ENCODE measurements at places on chromosomes 12 and 14.

- no peak for DNase-seq
These were observed 92.8 kb upstream of the FLRT2 start for GRCh38 chr14:85437148-85437547.

DNA sequence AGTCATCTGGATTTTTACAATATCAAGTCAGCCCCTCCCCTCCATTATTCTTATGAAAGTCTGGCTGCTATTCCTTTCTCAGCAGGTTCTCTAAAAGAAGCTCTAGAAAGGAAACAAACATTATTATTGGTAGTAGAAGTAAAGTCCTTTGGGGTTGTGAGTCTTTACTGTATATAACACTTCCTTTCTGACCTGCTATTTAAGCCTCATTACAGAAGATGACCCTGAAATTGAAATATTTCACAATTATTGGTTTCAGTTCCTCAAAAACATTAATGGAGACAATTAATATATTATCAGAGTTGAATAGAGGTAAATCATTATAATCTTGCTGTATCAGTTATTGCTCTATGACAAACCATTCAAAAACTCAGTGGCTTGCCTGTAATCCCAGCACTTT, 19.3 kb downstream of the PLEKHA5 start:
- no peak for DNase-seq

- DNase-seq = no peak
These were observed 287.0 kb upstream of the FKBP4 start for GRCh38 chr12:2507814-2508213.

DNA sequence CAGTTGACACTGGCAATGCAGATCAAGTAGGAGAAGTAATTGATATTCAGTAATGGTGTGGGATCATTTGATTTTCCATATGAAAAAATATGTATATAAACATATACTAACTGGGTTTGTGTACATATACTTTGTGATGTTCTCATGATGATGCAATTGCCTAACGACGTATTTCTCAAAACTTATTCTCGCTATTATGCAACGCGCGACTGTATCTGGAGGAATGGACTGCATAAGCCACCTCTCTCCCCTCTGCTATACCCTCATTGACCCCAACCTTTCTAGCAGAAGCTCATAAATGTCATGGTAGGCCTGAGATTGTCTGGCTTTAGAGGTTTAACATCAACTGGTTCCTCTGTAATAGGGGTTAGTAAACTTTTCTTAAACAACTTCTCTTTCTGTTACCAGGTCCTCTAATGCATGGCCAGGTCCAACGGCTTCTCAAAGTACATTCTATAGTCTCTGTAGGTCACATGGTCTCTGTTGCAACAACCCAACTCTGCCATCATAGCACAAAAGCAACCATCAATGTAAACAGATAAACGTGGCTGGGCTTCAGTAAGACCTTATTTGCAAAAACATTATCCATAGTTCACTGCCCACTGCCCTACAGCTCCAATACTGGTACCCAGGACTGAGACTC, 59.3 kb downstream of the FOXN3 start:
- DNase-seq = no peak

DNA sequence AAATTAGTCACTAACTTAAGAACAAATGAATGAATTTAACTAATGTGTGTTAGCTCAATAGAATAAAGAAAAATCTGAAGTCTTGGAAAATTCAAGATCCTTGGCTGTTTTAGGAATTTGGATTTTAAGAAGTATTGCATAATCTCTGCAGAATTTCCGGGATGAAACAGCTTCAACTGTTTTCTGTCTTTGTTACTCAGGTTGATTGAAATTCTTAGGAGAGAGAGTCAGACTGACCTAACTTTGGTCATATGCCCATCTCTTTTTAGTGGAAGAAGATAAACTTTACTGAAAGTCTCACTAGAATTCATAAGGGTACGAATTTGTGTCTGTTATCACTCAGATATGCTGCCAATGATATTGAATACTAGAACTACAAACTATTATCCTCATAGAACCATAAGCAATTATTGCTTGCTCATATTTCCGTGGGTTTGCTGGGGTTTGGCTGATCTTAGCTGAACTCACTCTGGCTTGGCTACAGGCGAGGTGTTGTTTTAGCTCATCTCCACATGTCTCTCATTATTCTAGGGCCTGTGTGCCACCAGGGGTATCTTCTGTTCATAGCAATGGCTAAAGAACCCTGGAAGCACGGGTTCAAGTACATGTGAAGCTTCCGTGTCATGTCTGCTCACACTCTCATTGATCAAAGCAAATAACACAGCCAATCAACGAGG, 257.4 kb upstream of the NOVA1 start:
- no peak for DNase-seq

GRCh38 chr12:72276181-72276805, 4.1 kb downstream of the TRHDE start:
- DNase-seq = no peak

- DNase-seq = no peak
These were observed 1954.6 kb upstream of the FLRT2 start for GRCh38 chr14:83575301-83575700.

DNA sequence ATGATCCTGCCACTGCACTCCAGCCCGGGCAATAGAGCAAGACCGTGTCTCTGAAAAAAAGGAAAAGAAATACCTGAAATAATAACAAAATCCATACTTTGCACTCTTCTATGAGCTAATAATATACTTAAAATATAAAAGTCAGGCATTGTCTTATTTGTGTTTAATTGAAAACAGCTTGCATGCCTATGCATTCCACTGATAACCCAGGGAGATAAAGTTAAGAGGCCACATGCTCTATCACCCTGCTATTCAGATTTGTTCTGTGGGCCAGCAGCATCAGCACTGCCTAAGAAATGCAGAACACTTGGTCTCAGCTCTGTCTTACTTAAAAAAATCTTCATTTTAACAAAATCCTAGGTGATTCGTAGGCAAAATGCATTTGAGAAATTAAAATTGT, 99.2 kb downstream of the LGR5 start:
- DNase-seq = no peak

GRCh38 chr14:75751296-75751695, 90.2 kb downstream of the TTLL5 start:
- DNase-seq = no peak

- no peak for DNase-seq
These were observed 97.8 kb downstream of the LLPH start for GRCh38 chr12:66032739-66033138.

DNA sequence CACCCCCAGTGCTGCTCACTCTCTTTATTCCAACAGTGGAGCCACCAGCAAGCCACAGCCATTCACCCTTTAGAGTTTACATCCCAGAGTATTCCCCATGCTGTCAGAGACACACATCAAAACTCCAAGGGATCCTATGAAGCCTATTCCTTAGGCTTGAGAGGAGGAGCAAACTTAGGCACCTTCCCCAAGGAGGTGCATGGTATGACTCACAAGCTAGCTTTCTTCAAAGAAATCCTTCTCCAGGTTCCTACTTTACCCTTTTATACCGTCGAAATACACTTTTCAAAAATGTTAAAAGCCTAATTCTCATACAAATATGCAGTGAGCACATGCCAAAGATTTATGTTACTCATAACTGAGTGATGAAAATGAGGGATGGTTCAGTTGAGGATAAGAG, 175.4 kb downstream of the ETNK1 start:
- DNase-seq = no peak

DNA sequence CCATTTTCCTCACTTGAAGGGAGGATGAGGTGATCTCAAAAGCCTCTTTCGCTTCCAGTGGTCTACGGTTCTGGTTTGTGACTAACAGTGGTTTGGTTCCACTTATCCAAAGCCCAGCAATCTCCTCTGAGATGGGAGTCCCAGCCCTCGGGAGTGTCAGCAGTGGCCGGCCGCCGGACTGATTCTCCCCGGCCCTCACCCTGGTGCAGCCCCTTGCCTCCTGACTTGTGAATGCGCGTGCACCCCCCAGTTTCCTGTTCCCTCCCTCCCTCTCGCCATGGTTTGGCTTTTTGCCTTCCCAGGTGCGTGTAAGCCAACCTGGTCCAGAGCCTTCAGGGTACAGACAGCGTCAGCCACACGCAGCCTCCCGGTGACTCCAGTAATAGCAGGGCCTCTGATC, 74.5 kb downstream of the B4GALNT3 start:
- no peak for DNase-seq

DNA sequence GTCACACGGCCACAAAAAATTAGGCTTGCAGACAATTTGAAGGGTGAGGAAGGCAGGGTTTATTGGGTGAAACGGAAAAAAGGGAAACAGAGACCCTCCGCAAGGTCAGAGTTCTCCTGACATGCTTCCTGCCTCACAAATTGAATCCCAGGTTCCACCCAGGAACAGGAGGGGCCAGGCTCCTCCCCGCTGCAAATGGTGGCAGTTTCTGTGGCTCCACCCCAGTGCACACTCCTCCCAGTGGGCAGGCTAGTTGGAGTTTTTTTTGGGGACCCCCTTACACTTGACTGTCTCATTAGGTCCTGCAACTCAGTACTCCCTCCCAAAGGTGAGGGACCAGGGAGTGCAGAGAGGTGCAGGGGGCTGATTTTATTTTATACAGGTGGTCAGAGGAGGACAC, 39.4 kb upstream of the PPP1CC start:
- DNase-seq = no peak

GRCh38 chr14:25003537-25003936, 46.4 kb downstream of the STXBP6 start:
- no peak for DNase-seq

GRCh38 chr12:28601570-28602058, 411.4 kb downstream of the CCDC91 start:
- DNase-seq = no peak

GRCh38 chr12:122460641-122461040, 38.2 kb upstream of the CLIP1 start:
- DNase-seq = no peak

DNA sequence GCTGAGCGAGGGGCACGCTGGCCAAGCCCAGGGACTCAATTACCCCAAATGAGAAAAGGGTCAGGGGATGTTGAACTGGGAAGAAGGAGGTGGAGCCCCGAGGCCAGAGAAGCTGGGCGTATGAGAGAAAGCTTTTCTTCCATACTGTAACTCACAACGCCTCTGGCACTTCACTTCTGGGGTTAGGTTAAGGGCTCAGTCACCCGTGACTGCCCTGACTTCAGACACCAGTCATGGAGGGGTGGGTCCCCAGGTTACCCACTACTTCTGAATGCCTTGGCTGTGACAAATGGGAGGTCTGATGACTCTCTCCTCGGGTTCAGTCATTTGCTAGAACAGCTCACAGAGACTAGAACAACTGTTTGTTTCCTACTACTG, 5.5 kb upstream of the GPR132 start:
- DNase-seq = no peak

- no peak for DNase-seq
These were observed 69.4 kb upstream of the ACTN1 start for GRCh38 chr14:69048456-69048855.

GRCh38 chr12:16607906-16608775, 2.2 kb upstream of the LMO3 start:
- DNase-seq = no peak

- DNase-seq = no peak
These were observed 47.4 kb downstream of the ST8SIA1 start for GRCh38 chr12:22287101-22287500.

DNA sequence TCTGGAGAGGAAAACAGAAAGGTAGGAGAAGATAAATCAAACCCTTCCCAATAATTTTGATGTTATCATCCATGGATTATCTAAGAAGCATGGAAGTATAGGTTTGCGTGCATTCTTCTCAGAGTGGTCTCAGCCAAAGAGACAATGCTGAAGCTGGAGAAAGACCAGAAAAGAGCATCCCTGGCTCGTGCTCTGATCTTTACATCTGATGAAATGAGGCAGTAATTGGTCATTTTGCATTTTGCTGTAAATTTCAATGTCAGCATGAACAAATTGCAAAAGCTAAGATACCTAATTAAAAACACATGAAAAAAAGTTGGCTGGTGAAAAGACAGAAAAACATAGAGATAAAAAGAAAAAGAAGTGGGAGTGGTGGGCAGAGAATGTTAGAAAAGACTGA, 252.4 kb downstream of the ITPR2 start:
- no peak for DNase-seq

- no peak for DNase-seq
These were observed 53.4 kb upstream of the FOXN3 start for GRCh38 chr14:89470401-89470800.

DNA sequence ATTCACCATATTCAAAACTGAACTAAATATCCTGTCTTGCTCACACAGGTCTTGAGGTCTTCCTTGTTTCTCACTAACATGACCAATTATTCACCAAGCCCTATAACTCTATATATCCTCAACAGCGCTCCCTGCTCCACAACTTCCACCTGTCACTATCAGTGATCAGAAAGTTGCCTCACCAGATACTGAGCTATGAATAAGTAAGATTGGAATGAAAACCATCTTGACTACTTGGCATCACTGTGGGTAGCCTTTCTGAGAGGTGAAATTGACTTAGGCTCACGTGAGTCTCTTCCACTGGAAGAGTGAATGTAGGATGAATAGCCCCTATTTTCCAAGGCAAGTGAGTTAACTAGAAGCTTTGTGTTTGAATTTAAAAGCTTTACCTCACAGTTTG, 167.1 kb downstream of the PIK3C2G start:
- DNase-seq = no peak

DNA sequence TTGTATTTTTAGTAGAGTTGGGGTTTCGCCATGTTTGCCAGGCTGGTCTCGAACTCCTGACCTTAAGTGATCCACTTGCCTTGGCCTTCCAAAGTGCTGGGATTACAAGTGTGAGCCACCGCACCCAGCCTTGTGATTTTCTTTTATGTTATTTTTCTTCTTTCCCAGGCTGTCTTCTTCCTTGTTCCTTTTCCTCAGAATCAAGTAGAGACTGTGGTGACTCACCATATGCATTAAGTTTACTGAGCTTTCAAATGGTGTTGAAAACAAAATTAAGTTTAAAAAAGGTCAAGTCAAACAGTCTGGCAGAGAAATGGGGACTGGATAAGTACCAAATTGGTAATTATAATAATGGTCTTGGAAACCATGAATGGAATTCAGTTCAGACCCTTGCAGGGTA, 5.7 kb downstream of the ARPC3 start:
- DNase-seq = no peak

DNA sequence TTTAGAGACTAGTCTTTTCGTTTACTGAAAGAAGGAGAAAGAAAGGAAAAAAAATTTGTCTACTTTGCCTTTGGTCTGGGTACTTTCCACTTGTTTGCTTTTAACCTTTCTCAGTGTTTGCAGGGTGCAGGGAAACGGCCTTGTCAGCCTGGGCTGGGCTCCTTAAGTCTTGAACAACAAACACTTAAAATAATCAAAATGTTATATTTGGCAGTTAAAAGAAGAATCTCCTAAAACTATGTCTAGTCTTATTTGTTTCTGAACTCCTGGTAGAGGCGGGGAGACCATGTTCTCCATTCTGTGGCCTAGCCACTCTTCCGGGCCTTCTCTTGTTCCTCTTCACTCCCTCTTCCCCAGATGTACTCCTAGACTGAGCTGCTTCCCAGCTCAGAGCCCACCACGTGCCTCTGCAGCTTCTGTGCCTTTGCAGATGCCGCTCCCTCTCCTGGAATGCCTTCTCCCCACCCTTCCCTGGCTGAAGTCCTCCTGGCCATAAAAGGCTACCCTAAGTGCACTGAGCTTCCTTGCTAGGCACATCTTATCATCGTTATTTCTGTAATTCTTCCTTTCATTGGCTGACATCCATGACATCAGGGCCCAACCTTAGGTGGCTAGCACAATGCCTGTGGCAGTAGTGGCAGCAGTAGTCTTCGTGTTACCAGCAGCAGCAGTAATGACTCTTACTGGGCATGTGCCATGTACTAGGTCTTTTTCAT, 432.9 kb downstream of the ZFP36L1 start:
- DNase-seq = no peak

- no peak for DNase-seq
These were observed 1019.2 kb downstream of the BCL11B start for GRCh38 chr14:98252820-98253219.
